ENCODE measurements at places on chromosomes 7 and 10.

DNA sequence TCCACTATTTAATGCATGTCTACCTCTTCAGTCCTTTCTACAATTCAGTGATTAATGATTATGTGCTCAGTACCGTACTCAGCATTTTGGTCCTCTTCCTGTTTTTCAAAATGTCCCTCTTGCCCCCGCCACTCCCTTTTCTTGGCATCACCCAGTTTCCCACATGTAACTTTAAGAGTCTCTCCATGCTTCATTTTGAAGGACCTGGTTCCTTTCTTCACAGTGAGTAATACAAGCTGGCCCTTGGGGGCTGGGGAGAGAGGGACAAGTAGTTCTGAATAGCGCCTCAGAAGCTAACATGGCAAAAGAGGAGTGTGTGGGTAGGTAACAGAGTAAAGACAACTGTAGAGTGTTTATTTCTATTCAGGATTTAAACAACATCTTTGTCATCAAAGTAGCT, 34.6 kb upstream of the SLIT1 start:
- no peak for DNase-seq

DNA sequence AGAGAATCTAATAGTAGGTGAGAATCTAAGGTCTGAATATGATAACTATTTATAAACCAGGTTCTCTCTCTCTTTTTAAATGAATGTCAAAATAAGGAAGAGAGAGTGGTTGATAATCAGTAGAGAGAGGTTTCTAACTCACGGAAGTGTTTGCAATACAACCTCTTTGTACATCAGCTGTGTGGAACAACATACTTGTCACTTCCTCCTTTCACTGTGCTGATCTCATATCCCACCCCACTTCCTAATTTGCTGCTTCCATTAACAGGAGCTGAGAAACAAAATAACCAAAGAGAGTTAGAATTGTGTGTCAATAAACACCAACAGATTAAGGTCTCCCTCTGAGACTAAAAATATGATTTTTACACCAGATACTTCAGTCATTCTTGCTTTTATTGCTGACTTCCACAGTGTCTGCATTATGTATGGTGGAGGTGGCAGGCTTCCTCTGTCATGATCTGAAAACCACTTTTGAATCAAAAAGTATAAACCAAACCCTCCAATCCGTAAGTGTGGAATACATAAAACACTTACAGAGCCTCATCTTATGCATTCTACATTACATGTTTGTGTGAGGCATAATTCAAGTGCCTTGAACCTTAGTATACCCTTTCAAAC, 25.0 kb downstream of the CACUL1 start:
- no peak for DNase-seq

DNA sequence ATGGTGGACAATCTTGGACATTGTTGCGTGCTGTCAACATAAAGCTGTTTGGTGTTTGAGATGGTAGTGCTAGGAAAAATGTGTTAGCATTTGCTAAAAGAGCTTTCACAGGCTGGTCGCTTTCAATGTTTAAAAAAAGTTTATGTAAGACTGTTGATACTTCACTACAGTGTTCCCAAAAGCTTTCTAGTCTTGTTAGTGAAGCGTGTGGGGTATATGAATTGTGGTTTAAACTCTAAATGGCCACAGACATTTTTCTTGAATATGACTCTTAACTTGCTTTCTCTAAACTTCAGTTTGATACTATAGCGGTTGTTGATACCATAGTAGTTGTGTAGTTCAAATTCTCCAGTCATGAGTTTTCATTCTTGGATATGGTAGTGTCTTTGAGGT, 44.9 kb downstream of the MCU start:
- no peak for DNase-seq

- no peak for DNase-seq
These were observed 171.2 kb downstream of the GFRA1 start for GRCh38 chr10:116101616-116102315.

DNA sequence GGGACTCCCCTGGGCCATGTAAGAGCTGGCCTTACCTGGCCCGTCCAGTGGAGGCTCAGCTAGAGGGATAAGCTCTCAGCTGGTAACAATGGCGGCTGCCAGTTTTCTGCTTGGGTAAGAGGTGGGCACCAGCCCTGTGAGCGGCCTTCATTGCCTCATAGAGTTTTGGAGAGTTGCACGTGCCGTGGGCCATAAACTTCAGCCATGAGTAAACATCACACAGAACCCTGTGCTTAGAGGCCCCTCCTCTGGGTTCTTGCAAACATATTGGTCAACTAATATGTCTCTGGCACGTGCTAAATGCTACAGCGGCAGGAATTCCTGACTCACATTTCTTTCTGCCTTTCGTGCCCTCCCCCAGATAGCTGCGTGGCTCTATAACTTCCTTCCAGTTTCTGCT, 103.9 kb upstream of the LEP start:
- DNase-seq: no peak

GRCh38 chr10:480498-480927, 209.0 kb downstream of the DIP2C start:
- no peak for DNase-seq

GRCh38 chr7:30463405-30464145, 15.0 kb downstream of the NOD1 start:
- DNase-seq: no peak

DNA sequence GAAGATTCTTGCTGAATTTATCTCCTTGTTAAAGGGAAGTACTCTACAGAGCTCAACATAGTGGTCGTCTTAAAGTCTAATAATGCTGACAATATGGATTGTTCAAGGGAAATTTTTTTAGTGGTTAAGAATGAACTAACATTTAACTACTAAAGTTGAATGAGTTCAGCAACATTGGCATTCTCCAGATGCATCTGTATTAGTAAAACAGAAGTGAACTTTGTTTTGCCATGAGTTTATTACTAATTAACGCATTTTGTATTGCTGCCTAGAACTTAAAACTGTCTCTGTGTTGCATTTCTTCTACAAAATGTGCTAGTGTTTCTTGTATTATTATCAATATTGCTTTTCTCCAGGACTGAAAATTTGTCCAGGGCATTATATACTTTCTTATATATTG, 67.5 kb downstream of the C1GALT1 start:
- no peak for DNase-seq

GRCh38 chr10:79004311-79004710, 64.5 kb upstream of the ZMIZ1 start:
- no peak for DNase-seq

GRCh38 chr10:52778511-52779392, 6.2 kb upstream of the MBL2 start:
- DNase-seq: no peak

DNA sequence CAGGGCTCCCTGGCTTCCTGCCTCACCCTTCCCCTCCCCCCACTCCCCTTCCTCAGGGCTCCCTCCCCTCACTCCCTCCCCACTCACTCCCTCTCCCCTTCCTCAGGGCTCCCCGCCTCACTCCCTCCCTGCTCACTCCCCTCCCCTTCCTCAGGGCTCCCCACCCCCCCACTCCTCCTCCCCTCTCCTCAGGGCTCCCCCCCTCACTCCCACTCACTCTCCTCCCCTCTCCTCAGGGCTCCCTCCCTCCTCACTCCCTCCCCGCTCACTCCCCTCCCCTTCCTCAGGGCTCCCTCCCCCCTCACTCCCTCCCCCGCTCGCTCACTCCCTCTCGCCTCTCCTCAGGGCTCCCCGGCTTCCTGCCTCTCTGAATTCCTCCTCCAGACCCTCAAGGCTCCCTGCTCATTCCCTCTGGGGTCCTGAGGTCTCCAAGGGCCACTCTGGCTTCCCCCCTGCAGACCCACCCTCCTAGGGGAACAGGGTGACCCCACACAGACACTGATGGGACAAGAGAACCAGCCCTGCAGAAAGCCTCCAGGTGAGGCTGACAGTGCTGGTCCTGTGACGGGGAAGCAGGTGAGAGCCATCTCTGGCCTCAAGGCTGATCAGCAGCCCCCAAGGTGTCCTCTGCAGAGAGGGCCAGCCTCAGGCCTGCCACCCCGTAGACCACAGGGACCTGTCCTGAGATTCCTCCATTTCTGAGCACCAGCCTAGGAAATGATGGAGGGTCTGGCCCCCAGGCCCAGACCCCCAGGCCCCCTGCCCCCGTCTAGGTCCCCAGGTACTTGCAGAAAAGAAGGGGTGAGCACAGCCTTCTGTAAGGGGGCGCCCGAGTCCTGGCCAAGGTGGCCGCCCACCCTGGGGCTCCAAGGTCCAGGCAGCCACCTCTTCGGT, 47.2 kb downstream of the PWWP2B start:
- DNase-seq: no peak

All from anterior cingulate cortex (tissue), 58 donors.